ENCODE measurements at places on chromosomes 13 and 19. TPM values are rescaled to one million over a fixed set of nuclear protein-coding genes. Genes with fewer than 3 reads are reported as not detected.

DNA sequence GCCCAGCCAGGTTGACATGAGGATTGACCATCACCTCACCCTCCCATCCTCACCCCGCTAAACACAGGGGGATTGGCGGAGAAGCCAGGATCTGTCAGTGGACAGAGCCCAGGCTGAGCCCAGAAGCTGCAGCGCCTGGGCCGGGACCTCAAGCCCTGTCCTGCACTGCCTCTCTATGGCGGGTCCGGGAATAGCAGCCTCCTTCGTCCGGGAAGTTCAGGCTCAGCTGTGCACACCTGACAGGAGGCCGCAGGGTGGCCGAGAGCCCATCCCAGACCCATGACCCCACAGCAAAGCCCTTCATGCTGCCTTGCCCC, 67.8 kb downstream of the SPACA7 start:
- peak; percentile 59 for DNase-seq
- no peak overlapping the region for H3K27ac ChIP-seq
- no peak overlapping the region for H3K4me3 ChIP-seq
- H3K36me3 ChIP-seq, result no peaks in the 10 kb centered on the region
- H3K4me1 ChIP-seq, result no peaks in the 10 kb centered on the region

DNA sequence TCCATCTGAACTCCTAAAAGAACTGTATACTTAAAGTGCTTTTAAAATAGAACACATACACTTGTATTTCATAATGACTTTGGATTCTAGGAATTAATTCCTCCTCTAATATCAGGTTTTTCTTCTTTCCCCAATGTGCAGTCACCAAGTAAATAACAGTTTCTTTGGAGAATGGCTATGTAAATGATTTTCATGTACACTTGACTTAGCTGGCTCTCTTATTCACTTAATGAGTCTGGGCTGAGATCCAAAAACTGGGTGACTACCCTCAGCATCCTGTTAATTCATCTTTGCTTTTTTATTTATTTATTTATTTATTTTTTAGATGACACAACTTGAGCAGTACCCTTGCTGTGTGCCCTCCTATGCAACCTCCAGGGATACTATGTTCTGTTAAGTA, 1003.7 kb downstream of the SLITRK1 start:
- H3K27me3 ChIP-seq, result no peaks in the 10 kb centered on the region
- no peak for DNase-seq
- no peak overlapping the region for H3K4me3 ChIP-seq
- peaks cover 2% of the 10 kb centered on the region for H3K4me1 ChIP-seq
- no peak overlapping the region for H3K27ac ChIP-seq

GRCh38 chr19:8593931-8594330, 16.6 kb downstream of the ADAMTS10 start:
- peaks cover 10% of the 10 kb centered on the region for H3K4me1 ChIP-seq
- H3K27ac ChIP-seq, result no peak overlapping the region
- H3K4me3 ChIP-seq, result peak overlapping the region; percentile 7
- H3K36me3 ChIP-seq, result peaks cover 28% of the 10 kb centered on the region
- peaks cover 4% of the 10 kb centered on the region for H3K27me3 ChIP-seq

- DNase-seq, result no peak
- no peaks in the 10 kb centered on the region for H3K27me3 ChIP-seq
Measured at GRCh38 chr13:30257468-30258099, 49.8 kb downstream of the KATNAL1 start.

GRCh38 chr13:98514288-98514687, 62.6 kb downstream of the STK24 start:
- no peak for DNase-seq
- H3K4me3 ChIP-seq, result no peak overlapping the region
- H3K4me1 ChIP-seq, result peaks cover 6% of the 10 kb centered on the region
- peaks cover 26% of the 10 kb centered on the region for H3K36me3 ChIP-seq

- H3K36me3 ChIP-seq, result no peaks in the 10 kb centered on the region
- no peak for DNase-seq
- no peaks in the 10 kb centered on the region for H3K27me3 ChIP-seq
- H3K4me3 ChIP-seq, result no peak overlapping the region
Measured at GRCh38 chr13:68748038-68748437, 1359.6 kb upstream of the ATXN8OS start.

Gene ZNF556
- total RNA-seq, result 0.05 TPM

DNA sequence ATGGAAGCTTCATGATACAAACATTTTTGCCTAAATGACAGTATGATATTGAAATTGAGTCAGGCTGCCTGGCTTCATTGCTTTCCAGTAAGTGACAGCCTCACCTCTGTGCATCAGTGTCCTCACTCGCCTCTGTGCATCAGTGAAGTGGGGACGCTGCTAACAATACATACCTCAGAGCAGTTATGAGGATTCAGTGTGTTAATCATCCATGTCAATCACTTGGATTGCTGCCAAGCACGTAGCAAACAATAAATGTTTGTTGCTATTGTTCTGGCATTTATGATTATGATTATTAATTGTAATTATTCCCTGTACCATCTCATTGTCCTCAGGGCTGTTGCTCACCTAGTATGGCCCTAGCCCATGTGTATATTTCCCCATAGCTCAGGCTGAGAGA, 8.8 kb downstream of the PPP2R1A start:
- peaks cover 19% of the 10 kb centered on the region for H3K36me3 ChIP-seq
- no peaks in the 10 kb centered on the region for H3K27me3 ChIP-seq
- no peak overlapping the region for H3K4me3 ChIP-seq
- H3K27ac ChIP-seq, result no peak overlapping the region
- DNase-seq, result no peak
- peaks cover 10% of the 10 kb centered on the region for H3K4me1 ChIP-seq

- H3K36me3 ChIP-seq, result no peaks in the 10 kb centered on the region
- peaks cover 16% of the 10 kb centered on the region for H3K27me3 ChIP-seq
- no peak for DNase-seq
- H3K27ac ChIP-seq, result no peak overlapping the region
Measured at GRCh38 chr19:30932854-30933253, 416.4 kb downstream of the TSHZ3 start.

DNA sequence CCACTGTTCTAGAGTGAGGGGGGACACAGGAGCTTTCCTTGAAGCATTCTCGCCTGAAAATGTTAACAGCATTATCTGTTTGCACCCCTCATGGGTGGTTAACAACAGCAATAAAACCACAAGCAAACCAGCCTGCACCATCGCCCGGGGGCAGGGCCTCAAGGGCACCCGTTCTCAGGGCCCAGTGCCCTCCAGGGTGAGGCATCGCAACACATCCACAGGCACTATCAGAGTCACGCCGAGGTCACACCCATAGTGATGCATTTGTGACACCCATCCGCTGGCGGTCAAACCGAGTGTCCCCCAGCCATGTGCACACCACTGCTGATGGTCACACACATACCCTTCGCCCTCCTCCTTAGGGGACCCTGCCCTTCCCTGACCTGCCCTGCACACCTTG, 4.6 kb downstream of the FUT5 start:
- H3K4me1 ChIP-seq, result peaks cover 1% of the 10 kb centered on the region
- no peak for DNase-seq
- no peak overlapping the region for H3K4me3 ChIP-seq
- no peaks in the 10 kb centered on the region for H3K27me3 ChIP-seq

DNA sequence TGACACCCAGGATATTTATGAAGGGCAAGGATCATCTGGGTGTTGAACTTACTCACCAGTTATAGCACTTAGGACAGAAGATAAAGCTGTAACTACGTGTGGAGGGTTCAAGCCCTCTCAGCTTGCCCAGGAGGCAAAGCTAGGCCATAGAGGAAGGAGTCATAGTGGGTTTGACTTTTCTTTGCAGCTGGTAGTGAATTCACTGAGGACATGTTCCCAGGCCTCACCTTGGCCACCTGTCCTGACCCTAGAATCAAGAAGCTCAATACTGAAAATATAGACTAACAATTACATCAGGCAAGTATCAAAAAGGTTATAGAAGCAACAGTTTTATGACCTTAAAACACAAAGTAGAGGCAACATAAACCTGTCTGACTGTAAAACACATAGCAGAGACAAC, 1207.7 kb downstream of the SLITRK1 start:
- no peaks in the 10 kb centered on the region for H3K4me1 ChIP-seq
- DNase-seq, result no peak
- no peaks in the 10 kb centered on the region for H3K27me3 ChIP-seq
